ENCODE measurements at places on chromosomes 2 and 18.

- no peak for DNase-seq
Measured at GRCh38 chr2:12037301-12037700, 290.9 kb downstream of the LPIN1 start.

DNA sequence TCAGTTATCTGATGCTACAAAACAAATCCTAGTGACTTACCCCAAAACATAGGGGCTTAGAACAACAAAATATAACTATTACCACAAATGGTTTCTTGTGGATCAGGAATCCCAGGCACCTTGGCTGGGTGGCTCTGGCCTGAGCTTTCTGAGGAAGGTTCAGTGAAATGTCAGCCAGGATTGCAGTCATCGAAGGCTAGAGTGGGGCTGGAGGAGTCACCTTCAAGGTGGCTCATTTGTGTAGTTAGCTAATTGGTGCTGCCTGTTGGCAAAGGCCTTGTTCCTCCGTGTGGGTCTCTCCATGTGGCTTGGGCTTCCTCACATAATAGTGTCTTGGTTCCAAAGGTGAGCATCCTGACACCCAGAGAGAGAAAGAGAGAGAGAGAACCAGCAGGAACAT, 57.4 kb downstream of the COPS8 start:
- DNase-seq, result no peak

- peak; percentile 41 for DNase-seq
Measured at GRCh38 chr18:79921984-79922965, 29.2 kb downstream of the SLC66A2 start.

- no peak for DNase-seq
Measured at GRCh38 chr18:50518787-50519546, 40.9 kb upstream of the MAPK4 start.

DNA sequence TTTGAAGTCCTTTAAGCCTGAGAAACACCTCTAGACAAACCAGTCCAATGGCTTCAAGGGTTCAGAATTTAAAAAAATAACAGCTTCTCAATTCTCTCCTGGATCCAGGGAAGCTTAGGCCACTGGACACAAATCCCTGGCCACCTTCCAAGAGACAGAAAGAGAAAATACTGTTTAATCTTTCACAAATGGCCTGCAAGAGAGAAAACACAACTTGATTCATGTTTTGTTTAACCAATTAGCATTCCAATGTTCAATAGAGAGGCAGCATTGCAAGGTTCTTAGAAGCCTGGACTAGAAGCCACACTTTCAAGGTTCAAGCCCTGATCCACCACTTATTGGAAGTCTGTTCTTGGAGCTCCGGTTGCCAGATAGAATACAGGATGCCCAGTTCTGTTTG, 109.0 kb upstream of the PARD3B start:
- no peak for DNase-seq

DNA sequence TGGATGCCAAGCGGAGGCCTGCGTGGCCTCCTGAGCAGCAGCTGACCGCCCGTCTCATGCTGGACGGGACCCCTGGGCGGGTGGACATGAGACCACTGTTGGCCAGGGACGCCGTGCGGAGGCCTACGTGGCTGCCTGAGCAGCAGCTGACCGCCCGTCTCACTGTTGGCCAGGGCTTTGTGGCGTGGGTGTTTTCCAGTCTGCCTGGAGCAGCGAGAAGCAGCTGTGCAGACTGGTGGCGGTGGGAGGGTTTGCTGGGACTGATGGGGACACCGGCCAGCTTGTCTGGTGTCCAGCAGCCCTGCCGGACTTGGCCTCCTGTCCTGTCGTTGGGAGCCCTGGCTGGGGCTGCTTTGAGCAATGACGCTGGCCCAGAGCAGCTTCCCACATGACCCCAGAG, 5.8 kb upstream of the D2HGDH start:
- DNase-seq, result no peak

GRCh38 chr18:75775121-75775520, 347.6 kb upstream of the SMIM21 start:
- no peak for DNase-seq

GRCh38 chr18:48715711-48716361, 177.0 kb downstream of the CTIF start:
- no peak for DNase-seq

DNA sequence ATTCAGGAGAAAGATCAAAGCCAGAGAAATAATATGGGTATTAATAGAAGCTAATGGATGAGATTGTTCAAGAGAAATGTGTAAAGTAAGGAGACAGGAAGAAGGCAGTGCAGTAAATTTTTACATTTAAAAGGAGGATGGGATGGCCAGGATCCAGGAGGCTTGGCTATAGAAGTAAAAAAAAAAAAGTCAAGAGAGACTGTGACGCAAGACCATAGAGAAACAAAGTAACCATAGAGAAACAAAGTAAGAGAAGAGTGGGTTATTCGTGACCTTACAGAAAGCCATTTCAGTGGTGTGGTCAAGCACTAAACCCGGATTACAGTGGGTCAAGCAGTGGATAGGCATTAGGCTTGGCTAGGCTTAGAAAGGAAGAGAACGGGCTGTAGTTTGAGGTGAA, 10.5 kb upstream of the FAM171B start:
- no peak for DNase-seq

DNA sequence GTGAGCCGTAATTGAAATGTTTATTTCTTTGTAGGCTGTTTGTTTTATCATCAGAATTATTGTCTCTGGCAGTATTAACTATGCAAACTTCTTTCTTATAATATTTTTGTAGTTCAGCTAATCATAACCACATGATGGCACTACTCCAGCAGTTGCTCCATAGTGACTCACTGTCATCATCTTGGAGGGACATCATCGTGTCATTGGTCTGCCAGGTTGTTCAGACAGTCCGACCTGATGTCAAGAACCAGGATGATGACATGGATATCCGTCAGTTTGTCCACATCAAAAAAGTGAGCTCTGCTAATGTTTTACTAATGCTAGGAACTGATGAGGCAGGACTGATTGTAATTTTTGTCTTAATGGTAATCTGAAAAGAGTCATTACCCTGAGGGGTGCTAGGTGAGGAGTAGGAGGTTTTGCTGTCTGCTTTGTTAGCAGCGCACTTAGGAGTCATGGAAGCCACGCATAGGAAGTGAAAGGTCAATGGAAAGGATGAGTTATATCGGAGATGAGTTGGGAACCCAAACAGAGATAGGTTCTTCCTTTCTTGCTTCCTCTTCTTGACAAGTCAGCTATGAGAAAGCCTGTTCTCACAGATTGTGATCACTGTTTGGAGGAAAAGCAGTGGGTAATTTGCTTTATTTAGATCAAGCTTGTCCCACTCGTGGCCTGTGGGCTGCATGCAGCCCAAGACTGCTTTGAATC, 49.2 kb downstream of the PIKFYVE start:
- DNase-seq, result no peak

DNA sequence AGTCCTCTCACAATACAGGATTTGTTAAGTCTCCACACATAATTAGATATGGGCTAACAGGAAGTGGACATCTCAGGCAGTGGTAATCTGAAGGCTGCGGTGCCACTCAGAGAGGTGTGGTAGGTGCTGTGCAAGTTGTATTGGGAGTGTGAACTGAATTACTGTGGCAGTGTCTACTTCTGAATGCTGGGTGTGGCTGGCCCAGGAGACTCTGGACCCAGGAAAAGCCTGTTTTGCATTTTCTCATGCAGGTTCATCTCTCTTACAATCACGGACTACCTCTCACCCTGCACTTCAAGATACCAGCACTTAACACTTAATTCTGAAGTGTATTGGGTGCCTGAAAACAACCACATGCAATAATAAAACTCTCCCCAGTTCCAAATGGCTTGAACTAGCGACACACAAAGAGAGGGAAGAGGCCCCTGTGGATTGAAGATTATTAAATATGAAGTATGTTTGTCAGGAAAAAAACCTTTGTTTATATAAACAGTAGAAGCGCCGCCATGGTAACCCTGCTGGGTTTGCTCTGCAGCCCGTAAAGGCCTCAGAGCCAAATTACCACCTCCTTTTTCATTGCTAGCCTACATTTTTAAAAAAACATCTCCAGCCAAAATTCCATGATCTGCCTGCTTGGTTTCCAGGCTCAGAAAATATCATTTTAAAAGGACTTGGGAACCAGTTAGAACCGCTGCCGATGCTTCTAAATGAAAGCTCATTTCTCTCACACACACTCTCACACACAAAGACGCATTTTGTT, 77.5 kb downstream of the GFPT1 start:
- peak; percentile 6 for DNase-seq

- no peak for DNase-seq
Measured at GRCh38 chr2:202046572-202046971, 12.9 kb downstream of the FZD7 start.

GRCh38 chr2:227390468-227391256, 2.9 kb upstream of the SCYGR1 start:
- DNase-seq, result no peak

GRCh38 chr2:110777531-110778311, 45.3 kb downstream of the ACOXL start:
- no peak for DNase-seq

DNA sequence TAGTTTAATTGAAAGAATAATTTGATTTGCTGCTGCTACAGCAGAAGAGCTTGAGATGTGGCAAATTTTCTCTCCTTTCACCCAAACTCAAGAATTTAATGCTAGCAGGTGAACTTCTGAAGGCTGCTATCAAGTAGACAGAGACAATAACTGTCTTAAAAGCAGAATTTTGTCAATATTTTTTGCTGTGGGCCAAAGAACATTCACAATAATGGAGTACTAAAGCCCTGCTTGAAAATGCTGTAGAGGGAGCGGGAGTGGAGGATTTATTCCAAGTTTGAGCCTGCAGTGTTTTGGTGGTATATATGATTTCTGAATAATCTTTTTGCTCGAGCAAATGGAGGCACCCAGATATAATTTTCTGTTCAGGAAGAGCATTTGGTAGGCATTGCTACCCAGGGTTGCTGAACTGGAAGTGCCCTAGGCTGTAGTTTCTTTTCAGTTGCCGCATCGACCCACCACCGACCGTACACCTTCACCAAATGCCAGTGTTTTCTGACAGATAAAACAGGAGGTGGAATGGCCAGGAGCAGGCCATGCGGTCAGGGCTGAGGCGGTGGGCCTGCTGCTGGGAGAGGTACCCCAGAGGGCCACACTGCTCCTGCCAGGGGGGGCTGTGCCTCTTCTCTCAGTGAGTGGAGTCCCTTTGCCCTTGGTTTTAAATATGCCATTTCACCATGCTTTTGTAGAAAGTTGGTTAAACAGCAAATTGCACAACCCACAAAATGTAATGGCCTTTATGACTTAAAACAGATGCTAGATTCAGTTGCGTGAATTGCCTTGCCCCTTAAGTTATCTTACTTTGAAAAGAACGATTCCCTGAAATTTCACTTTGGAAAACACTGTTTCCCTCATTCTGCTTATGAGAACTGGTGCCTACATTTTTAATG, 36.4 kb downstream of the TSHZ1 start:
- DNase-seq, result no peak

- DNase-seq, result no peak
Measured at GRCh38 chr2:33777786-33778185, 178.7 kb upstream of the FAM98A start.

DNA sequence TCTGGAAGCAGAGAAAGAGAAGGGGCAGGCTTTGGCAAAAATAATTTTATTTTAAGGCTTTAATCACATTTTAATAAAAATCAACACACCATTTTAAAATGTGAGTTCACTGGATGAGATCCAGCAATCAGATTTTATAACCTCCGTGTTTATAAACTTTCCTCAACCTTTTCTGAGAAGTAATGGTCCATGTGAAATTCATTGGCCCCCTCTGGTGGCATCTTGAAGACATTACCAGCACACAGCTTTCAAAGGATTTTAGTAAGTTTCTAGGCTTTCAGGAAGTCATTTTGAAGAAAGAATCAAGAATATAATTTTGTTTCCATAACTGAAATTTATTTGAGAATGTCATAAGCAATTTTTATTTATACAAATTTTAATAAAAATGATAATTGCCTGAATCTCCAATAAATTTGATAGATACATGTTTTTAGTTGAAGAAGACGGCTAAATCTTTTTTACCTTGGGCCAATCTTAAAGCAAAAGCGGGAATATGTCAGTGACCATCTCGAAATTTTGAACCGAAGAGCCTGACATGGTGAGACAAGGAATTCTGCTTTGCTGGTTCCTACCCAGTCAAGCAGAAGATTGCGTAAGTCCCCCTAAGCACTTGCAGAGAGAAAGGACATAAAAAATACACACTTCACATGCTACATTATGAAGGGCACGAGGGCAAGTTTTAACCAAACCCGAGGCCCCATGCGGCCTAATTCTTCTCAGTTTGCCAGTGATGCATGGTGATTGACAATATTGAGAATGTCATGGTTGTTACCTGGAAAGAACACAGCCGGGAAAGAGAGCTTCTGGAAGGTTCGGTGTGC, 128.4 kb upstream of the CBLN2 start:
- no peak for DNase-seq

DNA sequence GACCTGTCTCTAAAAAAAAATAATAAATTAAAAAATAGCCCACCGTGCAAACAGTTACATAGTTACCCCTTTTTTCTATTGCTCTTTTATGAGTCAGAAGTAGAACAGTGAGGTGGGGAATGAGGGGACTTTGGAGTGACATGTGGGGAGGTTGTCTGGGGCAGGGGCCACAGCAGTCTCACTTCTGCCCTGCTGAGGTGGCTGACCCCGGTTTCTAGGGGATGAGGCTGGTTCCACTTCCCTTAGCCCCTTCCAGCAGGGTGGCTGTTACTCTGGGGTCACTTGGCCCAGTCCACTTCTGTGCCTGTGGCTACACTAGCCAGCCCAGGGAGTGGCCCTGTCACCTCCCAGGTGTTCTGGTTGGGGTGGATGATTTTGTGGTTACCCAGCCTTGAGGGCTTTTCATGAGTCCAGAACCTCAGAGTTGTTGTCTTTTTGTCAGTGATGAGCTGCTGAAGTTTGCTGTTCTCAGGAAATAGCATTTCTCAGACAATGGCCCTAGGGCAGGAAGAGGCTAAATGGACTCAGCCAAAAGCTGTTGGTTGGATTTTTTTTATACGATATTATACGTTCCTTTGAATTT, 28.0 kb upstream of the SCLY start:
- no peak for DNase-seq

GRCh38 chr2:165002638-165003037, 47.3 kb upstream of the SLC38A11 start:
- DNase-seq, result no peak

DNA sequence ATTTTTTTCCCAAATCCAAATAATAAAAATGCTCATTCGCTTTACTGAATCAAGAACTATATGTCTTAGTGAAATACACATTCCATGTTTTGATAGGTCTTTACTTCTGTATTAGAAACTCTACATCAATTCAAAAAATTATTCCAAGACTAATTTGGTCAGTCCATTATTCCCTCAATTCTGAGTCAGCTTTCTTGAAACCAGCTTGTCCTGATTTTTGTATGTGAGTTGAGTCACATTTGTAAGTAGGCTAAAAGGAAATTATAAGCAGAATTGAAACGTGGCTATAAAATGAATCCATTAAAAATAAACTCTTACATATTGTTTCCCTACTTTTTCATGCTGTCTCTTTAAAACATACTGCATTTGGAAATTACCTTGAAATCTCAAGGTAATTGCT, 113.0 kb downstream of the DNER start:
- no peak for DNase-seq

Measured in CD4-positive, CD25-positive, alpha-beta regulatory T cell (primary cell).